ENCODE measurements at places on chromosomes 1 and 21.

GRCh38 chr21:37263827-37264600 is 3.1 kb downstream of the VPS26C start:
- no peak for DNase-seq

GRCh38 chr1:64745181-64745985 is 508 bp downstream of the RAVER2 start:
- no peak for DNase-seq

- DNase-seq: no peak
Measured at GRCh38 chr21:31875496-31876015, 2.7 kb downstream of the HUNK start.

DNA sequence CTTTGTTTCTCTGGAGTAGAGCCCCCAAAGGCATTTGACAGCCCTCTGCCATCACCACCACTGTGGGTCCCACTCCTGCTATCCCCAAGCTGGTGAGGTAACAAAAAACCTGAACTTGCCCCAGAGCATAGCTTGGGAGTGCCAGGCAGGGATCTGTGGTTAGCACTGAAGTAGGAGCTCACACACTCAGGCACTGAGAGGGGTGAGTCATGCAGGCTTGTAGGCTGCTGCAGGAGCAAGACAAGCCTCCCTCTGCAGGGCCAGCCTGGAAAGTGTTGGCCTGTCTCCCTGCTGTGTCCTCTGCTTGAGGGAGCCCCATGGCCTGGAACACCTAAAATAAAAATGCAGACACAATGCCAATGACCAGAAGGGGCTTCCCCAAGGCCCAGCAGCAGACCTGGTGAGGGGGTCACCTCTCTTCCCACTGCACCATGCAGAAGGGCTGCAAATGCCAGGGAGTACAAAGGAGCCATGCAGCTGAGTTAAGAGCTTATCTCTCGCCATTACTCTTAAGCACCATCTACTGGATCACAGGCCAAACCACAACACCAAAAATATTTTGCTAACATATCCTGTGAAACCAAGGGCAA is 108.9 kb upstream of the POGK start:
- no peak for DNase-seq

DNA sequence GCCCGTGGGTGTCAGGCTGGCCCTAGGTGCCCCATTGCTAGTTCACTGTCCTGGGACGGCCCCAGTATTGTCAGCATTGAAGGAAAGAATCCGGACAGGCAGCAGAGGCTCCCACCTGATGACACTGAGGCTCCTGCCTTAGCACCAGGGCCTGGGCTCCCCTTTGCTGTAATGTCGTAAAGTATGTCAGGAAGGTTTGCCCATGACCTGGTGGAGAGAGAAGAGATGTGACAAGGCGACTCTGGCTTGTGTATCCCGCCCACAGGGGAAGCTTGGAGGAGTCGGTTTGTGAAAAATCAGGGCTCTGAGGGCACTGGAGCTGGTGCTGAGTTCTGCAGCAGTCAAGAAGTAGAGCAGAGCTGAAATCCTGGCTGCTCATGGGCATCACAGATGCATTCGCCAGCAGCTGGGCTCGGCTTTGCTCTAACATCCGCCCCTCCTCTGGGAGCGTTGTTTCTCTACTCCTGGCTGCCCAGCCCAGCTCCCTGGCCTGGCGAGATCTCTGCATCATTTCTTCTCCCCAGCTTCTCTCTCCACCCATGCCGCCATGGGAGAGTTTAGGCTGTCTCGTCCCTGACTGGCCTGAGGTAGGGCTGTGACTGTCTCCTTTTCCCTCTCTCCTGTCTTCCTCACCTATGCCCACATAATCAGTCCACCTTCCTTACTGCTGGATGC is 74.1 kb downstream of the ADARB1 start:
- DNase-seq: no peak

DNA sequence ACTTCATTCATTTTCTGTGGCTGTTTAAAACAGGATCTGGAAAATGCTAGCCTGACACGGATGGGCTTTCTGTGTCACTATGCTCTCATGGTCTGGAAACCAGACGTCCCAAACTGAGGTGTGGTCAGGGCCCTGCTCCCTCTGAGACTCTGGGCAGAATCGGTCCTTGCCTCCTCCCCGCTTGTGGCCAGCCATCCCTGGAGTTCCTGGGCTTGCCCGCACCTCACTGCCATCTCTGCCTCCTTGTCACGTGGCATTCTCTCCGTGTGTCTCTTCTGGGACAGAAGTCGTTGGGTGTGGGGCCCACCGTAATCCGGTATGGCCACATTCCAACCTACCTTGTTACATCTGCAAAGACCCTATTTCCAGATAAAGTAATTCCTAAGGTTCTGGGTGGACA is 10.1 kb upstream of the ACTRT2 start:
- DNase-seq: no peak

DNA sequence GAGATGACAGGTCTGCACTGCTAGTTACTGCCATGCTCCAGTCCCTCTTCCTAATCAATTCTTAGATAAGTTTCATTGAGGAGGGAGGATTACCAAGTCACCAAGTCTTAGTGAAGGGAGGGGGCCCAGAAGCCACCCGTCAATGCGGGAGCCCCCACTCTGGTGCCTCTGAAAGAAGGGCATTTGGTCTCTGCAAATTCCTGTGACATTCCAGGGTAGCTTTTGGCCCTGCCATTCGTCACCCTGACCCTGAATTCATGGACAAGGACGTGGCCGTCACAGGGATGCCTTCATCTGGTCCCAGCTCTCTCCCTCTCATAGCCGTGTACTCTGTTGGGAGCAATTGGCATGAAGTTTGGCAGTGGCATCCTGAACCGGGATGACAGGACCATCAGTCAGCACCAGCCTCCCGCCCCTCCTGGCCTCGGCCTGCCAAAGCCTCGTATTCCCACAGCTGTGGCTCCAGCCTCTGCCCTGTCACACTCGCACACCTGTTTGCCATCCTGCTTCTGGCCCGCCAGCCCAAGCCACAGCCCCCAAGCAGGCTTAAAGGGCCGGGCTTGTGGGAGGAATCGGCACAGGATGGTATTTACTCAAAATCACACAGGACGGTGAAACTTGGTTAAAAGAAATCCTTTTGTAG is 150.7 kb downstream of the CLIC6 start:
- DNase-seq: no peak

GRCh38 chr1:86429122-86429725 is 5.3 kb downstream of the CLCA2 start:
- no peak for DNase-seq

- no peak for DNase-seq
Measured at GRCh38 chr1:78427506-78427905, 63.3 kb upstream of the PTGFR start.
